ENCODE measurements at places on chromosomes 5 and 9. TPM values are rescaled to one million over a fixed set of nuclear protein-coding genes. Genes with fewer than 3 reads are reported as not detected.

EQTN gene
- 1.6 TPM for total RNA-seq

DNA sequence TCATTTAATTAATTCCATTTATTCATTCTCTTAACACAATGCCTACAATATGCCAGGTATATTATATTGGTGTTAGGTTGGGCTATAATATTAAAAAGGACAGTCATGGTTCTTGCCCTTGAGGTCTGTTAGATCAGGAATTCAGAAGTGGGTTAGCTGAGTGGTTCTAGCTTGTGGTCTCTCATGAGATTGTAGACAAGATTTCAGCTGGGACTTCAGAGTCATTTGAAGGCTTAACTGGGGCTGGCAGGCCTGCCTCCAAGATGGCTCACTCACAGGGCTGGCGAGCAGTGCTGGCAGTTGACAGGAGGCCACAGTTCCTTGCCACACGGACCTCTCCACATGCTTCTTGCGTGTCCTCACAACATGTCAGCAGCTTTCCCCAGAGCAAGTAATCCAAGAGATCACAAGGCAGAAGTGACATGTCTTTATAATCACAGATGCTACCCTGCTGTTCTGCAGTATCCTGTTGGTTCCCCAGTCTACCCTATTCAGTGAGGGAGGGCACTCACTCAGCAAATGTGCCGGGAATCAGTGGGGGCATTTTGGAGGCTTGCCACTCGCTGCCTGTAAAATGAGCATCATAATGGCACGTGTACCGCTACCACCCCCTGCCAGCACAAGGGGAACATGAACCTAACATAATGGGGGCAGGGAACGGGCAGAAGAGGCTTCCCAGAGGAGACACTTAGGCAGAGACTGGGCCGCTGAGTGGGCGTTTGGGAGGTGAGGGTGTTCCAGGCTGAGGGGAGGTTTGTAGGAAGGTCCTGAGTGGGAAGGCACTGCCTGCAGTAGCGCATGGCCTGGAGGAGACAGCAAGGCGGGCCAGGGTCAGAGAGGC is 70.0 kb downstream of the EXOSC2 start:
- DNase-seq = no peak

DNA sequence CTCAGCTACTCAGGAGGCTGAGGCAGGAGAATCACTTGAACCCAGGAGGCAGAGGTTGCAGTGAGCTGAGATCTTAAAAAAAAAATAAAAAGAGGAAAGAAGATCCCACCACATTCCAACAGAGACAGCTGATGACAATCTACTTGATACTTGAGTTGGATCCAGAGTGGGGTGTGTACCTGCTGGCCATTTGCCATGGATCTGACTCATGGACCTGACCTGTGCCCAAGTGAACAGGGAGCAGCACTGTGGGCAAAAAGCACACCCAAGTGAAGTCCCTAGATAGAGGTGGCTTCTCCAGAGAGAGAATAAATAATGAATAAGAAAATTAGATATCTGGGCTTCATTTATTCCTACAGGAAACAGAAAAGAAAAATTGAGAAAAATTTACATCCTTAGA is 81.2 kb upstream of the MIER3 start:
- no peak for DNase-seq

DNA sequence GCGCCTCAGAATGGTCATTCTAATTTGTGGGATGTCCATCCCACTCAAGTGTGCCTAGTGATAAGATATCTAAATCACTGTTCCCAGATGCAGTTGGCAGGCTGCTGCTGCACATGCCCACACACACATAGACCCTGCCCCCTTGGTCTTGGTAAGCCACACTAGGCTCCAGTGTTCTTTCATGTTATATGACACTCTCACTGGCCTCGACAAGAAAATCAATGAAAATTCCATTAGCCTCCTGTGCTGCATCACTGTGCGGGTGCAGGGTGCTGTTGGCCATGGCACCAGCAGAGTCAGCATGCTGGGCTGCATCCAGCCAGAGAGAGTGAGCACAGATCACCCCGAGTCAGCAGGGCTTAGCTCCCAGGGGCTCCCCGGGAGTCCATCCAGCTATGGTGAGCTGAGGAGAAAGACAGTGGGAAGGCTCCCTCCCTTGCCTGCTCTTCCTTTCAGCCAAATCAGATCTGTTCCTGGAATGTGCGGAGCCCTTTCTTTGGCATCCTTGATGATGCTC is 59.9 kb downstream of the ABLIM3 start:
- DNase-seq = no peak

ARHGEF37 gene
- 1.2 TPM for total RNA-seq

- no peak for DNase-seq
Measured at GRCh38 chr5:33738967-33739366, 152.8 kb downstream of the ADAMTS12 start.

DNA sequence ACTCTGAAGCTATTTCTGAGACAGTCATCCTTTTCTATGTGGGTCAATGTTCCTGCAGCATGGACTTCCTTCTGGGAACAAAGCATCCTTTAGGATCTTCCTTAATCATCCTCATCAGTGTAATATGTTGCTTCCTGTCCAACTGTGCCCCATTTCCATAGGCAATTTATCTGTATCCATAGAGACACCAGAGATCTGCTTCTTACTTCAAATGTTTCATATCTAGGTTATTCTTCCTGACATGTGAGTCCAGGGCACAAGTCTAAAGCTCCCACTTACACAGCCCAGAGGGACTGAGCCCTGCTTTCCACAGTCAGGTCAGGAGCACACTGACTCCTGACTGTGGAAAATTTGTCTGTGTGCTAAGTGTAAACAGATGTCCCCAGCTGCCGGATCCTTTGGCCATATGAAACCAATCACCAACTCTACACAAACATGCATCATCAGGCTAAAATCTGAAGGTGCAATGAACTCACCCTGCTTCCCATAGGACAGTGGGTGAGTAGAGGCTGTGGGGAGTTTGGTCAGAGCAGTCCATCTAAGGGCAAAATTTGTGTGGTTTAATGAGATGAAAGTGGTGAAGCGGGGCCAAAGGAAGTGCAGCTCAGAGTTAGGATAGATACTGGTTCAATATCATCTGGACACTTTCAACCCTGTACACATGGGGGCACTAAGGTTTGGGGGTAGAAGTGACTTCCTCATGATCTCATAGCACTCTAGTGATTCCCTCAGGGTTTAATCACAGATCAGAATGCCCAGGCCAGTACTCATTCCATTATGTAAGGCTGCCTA is 85.2 kb upstream of the TNC start:
- no peak for DNase-seq

GRCh38 chr9:68546596-68547390 is 6.1 kb upstream of the TMEM252 start:
- no peak for DNase-seq

- no peak for DNase-seq
Measured at GRCh38 chr9:117739624-117740347, 35.6 kb downstream of the TLR4 start.

DNA sequence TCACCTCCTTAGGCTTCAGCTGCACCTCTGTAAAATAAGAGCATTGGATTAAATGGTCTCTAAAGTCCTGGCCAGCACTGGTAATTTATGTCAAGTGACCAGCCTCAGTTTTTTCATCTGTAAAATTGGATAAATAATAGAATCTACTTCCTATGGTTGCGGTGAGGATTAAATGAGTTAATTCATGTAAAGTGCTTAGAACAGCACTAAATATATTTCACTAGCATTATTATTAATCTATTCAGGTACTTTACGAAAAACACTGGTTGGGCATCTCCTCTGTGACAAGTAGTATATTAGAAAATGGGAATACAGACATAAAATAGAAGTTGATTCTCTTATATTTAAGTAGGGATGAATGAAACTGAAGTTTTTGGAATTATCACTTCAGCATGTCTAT is 13.8 kb upstream of the TMEM245 start:
- DNase-seq = no peak
